Suprapubic skin (tissue), 4 donors: ENCODE measurements at places on chromosomes 11 and 22.

DNA sequence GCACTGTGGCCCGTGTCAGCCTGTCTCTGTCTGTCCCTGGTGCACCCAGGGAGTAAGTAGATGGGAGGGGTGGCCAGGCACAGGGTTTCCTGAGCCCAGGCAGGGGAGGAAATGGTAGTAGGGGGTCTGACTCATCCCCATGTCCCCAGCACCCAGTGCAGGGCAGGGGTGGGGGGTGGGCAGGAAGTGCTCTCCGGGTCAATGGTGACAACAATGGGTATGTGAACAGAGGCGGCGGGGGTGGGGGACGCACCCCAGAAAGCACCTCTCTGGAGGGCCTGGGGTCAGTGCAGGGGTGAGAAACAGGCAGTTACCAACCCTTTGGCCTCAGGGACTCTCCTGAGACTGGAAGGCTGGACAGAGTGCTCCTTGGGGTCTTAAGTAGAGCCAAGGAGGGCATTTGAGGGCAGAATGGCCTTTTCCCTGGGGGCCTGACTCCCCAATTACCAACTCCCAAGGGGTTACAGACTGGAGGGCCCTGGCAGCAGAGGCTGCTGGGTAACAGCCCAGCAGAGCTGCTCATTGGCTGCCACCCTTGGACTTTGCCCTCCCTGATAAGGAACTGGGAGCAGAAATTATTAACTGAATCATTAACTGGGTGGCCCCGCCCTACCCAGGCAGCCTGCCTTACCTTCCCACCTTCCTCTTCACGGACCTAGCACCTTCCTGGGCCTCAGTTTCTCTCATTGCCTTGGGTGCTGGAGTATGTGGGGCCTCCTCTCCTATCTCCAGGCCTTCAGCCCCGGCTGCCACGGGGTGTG lies 4.2 kb downstream of the MYRF start:
- DNase-seq, result no peak

DNA sequence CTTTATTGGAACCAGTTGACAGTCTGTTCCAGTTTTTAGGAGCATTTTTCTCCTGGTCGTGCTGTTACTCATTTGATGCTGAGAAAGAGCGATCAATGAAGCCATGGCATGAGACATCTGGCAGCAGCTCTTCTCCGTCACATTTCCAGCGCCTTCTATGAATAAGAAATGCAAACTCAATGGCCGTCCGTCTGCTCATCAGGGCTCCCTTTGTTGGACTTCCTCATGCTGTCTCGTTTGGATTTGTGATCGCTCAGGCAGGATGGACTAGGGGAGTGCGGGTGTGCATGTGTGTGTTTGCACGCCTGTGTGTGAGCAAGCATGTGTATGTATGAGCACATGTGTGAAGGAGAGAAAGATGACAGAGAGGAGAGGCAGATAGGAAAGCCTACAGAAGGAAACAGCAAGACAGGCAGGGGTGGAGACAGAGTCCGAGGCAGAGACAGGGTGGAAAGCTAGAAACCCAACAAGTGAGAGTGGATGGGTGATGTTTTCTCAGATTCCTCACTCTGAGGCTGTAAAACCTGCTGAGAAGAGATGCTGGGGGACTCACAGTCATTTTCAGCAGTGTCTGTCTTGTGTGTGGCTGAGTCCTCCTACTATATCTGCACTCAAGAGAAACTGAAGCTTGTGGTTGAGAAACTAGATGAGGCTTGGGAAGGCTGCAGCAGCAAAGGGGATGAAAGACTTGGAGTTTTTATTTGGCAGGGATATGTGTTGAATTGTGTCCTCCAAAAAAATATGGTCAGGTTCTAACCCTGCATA lies 56.0 kb upstream of the CLMP start:
- no peak for DNase-seq

GRCh38 chr22:37186228-37186996 lies 1.6 kb downstream of the C1QTNF6 start:
- no peak for DNase-seq

GRCh38 chr11:61924064-61924455 lies 6.7 kb upstream of the RAB3IL1 start:
- no peak for DNase-seq

GRCh38 chr11:121351083-121351630 lies 58.6 kb downstream of the SC5D start:
- no peak for DNase-seq

DNA sequence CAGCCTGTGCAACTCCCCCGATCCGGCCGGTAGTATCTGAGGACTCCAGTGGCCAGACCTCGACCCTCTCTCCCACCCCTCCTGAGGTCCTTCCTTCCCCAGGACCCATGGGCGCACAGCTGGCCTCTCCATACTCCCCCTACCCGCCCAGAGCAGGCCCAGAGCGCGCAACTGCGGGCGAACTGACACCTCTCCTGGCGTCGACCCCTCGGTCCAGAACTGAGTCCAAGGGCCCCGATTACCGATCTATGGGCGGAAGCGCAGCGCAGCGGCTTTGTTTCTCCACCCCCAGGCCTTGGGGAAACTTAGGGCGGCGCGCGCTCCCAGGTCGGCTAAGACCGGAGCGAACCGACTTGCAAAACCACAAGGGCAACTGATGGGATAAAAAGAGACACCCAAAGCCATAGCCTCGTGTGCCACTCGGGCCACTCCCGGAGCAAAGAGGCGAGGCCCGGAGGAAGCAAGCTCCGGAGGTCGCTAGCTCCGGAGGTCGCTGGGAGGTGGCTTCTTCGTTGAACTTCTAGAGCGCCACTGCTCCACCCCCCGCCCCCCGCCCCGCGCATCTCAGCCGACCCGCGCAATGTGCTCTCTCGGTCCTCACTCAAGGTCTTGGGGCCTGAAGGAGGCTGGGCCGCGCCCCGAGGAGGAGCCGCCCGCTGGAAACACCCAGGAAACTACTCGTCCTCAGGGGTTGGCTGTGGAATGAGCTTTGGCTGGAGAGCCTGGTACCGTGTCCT lies 9.8 kb upstream of the ALX4 start:
- DNase-seq, result no peak

DNA sequence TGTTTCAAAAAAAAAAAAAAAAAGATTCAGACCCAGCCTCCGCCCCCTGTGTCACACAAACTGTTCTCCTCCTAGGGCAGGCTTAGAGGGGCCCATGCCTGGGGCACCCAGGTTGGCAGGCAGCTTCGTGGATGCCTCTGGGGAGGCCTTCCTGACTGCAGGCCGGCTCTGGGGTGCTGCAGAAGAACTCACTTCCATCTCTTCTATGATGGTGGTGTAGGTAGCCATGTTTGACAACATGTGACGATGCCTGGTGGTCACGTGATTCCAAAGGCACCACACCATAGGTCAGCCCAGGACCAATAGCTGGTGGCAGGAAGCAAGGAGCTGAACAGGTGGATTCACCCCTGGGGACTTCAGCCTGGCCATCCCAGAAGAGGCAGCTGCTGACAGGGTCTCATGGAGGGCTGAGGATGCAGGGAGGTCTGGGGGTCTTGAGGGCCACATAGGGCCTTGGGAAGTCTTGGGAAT lies 24.1 kb upstream of the CELSR1 start:
- no peak for DNase-seq

GRCh38 chr22:27022896-27023361 lies 365.5 kb downstream of the MIAT start:
- DNase-seq, result no peak

DNA sequence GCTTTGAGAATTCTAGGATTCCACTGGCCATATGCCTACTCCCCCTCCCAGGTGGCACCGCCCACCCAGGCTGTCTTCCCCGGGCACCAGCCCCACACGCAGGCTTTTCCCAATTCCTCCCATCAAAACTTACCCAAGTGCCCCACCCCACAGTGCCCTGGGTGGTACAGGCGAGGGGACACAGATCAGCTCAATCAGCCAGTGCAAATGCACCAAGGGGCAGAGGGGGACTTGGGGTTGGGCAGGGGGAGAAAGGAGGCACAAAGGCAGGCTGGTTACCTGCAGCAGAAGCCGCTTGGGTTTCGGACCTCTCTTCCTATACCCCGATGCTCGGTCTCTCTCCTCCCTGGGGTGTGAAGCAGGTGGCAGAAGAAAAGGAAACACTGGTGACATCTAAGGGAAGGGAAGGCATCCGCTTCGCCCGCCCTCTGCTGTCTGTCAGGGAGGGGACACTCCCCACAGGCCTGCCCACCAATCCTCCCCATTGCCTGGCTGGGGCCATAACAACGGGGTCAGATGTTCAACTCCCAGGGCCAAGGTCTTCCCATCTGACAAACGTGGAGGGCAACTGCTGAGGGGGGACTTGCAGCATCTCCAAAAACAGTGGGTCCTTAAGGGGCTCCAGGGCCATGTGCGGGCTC lies 14.0 kb downstream of the CBX7 start:
- no peak for DNase-seq

DNA sequence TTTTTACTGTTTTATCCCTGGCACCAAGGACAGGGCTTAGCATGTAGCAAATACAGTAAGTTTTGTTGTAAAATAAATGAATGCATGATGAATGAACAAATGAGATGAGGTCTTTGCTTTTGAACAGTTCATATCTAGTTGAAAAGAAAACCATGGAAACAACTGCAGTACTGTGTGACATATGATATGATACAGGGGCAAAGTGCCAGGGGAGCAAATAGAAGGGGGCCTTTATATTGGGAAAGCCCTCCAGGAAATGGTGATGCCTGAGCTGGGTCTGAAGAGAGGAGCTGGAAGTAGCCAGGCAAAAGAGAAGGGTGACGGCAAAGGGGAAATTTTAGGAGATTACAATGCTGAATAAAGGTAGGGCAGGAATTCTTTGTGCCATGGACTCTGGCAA lies 63.8 kb upstream of the UCP3 start:
- no peak for DNase-seq

- no peak for DNase-seq
Observed at GRCh38 chr11:31160504-31161422, 208.8 kb downstream of the DCDC1 start.

- DNase-seq, result no peak
Observed at GRCh38 chr11:129815596-129816461, at the start of gene TMEM45B. TSS of gene TMEM45B (plus strand) at chr11:129815848. CDS start at chr11:129852483, 36,635 bp downstream.

DNA sequence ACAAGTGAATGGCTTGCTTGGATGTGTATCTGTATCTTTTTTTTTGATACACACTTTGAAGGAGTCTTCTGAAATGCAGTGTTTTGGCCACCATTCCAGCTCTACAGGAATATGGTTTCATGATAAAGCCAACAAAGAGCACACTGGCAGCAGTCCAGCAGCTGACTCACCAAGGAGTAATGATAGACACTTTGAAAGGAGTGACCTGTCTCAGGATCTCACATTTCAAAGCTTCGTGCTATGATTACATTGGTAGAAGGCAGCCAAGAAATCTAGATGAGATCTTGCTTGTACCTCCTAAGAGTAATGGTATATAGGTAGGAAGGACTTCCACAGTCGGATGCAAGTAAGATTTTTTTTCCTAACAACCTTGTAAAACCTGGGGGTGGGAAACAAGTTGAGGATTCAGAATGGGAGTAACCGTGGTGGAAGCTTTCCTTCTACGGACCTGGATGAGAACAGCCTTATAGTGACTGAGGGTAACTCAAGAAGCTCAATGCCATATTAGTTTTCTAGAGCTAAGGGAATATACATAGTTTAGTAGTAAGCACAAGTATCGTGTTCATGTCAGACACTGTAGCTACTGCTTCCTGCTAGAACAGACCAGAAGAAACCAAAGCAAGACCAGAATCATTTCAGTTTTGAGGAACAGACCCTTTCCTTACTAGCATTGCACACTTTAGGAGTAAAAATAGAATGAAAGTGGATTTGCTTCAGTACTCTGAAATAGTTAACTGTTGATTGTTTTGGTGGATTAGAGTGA lies 25.0 kb downstream of the MTMR3 start:
- DNase-seq, result no peak

- no peak for DNase-seq
Observed at GRCh38 chr11:59180168-59180776, 8.3 kb downstream of the DTX4 start.

DNA sequence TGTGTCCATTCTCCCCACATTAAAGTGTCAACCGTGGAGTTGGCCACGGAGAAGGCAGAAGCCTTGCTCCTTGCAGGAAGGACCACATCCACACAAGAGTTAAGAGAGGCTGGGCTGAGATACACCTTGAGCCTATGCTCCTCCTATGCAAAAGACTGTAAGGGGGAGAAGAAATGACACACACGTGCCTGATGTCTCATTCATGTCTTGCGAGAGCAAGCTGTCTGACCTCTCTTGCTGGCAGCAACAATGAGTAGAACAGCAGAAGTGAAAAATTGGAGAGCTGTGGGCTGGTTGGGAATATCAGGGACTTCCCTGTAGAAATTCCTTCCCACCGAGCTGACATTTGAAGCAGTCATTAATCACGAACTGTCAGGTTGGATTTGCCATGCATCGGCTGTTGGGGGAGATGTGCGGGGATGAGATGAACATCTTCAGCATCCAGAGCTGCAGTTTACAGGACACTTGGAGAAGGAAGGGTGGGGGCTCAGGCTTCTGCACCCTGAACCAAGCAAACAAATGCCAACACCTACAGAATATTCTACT lies 139.3 kb downstream of the MYO18B start:
- no peak for DNase-seq

DNA sequence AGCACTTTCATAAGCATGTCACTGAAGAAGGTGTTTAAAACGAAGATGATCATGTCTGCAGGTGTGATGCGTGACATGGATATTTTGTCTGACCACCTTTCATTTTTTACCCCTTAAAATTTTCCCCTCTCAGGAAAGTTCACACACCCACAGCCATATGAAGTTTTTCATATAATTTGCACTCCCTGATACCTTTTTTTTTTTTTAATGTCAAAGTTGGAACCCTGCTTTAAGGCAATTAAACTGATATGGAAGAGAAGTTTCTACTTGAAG lies 104.6 kb downstream of the ATXN10 start:
- no peak for DNase-seq

DNA sequence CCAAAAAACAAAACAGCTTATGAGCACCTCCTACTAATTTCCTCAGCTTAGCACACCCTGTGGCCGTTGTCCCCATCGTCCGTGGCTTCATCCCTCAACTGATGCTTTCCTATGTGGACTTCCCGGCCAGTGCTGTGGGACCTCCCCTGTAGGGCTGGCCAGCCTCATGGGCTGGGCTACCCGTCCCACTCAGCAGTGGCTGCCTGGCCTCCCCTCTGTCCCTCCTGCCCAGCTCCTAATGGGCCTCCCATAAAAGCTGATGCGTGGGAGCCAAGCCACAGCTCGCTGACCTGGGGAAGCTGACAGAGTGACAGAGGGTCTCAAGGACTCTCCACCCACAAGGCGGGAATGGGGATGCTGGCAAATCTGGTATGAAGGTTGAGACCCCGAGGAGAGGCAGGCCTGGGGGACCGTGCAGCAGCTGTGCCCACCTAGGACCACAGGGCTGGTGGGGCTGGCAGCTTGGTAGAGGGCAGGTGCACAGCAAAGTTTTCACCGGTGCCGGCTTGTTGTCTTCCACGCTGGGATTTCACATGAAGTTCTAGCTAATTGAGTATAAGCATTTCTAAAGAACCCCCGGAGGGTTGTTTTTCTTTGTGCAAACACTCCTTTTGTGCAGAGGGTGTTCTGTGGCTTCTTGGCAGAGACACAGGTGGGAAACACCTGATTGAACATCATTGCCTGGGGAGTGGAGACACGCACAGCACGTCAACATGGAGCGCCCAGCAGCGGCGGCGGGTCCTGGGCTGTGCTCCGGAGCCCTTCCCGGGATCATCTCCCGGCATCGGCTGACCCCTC lies 23.2 kb downstream of the TBX1 start:
- no peak for DNase-seq

- no peak for DNase-seq
Observed at GRCh38 chr11:66749091-66749490, 20.1 kb upstream of the SPTBN2 start.

- DNase-seq, result no peak
Observed at GRCh38 chr11:75279273-75279672, 38.7 kb downstream of the TPBGL start.

GRCh38 chr22:20654343-20655208 lies 119.3 kb upstream of the SERPIND1 start:
- DNase-seq, result no peak
